Central memory CD8-positive, alpha-beta T cell (primary cell): ENCODE measurements at places on chromosomes 4 and X.

DNA sequence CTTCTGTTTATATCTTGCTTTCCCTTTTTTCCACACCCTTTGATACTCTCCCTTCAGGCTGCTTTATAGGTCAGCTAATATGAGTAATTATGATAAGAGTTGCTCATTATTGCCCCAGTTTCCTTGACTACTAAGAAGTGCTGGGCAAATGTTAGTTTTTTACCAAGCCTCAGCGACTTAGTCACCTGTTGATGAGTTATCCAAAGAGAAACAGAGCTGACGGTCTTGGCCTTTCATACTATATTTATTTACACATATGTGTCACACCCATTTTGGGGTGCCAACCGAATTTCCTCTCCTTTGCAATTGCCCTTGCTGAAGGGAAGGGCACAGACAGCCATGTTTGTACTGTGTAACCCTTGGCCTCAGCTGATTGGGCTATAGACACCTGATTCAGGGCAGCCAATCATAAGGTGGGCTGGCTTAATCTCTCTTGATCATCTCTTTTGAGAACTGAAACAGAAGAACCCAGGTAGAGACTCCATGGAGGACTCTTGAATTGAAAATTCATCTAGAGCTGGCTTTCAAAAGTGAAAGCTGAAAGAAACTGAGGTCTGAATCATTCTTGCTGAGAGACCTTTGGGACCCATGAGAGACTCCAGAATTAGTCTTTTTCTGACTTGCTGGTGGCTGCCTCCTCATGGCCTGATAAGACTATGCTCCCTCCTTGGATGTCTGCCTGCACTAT is 111.7 kb upstream of the RPS6KA3 start:
- DNase-seq: no peak

DNA sequence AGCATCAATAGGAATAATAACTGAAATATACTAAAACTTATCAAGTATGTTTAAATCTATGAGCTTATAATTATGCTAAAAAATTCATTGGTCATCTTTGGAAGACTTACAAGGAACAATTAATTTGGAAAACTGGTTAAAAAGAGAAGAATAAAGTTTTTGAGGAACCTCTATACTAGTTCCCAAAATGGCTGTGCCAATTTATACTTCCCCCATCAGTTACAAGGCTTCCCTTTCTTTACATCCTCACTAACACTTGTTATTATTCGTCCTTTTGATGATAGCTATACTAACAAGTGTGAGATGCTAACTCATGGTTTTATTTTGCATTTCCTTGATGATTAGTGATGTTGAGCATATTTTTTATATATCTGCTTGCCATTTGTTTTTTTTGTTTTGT is 17.1 kb downstream of the OGT start:
- no peak for DNase-seq

DNA sequence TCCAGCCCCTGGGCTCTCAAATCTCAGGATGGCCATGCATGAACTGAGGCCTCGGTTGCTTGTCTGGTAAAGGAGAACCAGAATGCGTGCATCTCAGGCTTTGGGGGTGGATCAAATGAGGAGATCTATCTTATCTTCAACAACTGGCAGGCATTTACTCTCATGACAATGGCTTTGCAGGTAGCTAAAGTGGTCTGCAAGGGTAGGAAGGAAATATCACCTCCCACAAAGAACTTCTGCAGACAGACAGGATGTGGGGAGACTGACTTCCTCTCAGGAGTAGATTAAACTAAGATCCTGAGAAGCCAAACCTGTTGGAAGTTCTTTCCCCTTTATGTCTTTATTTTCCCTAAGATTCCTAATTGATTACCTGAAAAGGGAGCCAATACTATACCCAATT is 7.8 kb downstream of the LDB2 start:
- DNase-seq: no peak

DNA sequence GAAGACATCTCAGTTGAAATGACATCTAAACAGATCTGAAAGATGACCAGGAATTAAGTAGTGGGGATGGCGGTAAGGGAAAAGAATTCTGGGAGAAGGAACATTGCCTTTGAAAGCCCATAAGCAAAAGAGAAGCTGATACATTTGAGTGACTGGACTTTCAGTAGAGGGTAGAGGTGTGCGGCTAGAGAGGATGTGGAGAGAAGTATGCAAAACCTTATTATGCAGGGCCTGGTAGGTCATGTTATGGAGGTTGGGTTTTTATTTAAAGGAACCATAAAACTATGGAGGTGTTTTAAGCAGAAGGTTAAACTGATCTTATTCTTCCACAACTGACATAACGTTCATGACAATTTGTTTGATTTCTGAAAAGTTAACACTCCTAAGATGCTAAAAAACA is 36.3 kb downstream of the RPS6KA3 start:
- no peak for DNase-seq

DNA sequence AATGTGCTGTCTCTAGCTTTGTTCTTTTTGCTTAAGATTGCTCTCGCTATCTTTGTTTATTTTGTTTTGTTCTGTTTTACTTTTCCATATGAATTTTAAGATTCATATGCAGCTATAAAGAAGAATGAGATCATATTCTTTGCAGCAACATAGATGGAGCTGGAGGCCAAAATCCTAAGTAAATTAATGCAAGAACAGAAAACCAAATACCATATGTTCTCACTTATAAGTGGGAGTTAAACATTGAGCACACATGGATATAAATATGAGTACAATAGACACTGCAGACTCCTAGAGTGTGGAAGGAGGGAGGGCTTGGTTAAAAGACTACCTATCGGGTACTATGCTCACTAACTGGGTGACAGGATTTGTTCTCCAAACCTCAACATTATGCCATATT is 237.8 kb downstream of the TRAM1L1 start:
- no peak for DNase-seq

DNA sequence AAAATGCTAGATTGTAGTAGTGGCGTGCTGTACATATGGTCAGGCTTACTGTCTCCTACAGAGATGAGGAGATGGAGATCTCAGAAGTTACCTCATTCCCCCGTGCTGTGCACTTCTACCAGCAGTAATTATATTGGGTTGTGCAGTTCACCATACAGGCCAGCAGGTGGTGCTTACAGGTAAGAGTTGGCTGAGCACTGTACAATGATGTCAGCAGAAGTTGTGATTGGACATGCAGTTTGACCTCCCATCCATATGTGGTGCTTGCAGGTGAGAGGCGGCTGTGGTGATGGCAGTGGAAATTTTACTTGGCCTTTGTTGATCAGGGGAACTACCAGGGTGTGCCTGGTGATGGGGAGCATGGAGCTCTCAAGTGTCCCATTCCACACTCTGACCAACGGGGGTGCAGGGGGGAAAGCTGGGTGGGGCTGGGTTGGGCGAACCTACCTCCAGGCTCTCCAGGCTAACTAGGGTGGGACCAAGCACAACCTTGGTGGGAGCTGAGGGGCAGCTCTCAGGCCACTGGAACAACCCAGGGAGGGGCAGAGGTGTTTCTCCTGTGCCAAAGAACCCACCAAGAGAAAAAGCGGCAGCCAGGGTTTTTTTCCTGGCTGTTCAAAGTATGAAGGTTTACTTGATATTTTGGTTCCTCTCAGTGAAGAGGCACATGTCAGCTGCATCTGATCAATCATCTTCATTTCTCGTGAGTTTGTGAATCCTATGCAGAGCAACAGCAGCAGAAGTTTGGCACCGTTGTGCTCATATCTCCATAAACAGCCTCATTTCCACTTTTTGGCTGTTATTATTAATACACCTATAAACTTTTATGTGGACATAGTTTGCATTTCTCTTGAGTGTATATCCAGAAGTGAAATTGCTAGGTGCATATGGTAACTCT is 73.8 kb upstream of the FREM3 start:
- DNase-seq: no peak

GRCh38 chrX:53918702-53919101 is 125.6 kb downstream of the PHF8 start:
- no peak for DNase-seq

DNA sequence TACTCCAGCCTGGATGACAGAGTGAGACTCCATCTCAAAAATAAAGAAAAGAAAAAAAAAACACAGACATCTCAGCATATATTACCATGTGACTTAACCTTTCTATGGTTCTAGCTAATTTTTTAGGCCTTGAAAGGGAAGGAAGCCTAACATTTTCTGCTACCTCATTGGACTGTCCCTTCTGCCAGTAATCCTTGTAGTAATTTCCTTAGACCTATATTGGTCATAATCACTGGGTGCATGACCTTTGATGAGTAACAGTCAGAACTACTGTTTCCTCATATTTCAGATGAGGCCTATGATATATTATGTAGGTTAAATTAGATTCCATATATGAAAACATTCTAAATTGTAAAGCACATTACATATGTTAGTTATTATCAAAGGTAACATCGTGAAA is 9.6 kb downstream of the XIAP start:
- no peak for DNase-seq

DNA sequence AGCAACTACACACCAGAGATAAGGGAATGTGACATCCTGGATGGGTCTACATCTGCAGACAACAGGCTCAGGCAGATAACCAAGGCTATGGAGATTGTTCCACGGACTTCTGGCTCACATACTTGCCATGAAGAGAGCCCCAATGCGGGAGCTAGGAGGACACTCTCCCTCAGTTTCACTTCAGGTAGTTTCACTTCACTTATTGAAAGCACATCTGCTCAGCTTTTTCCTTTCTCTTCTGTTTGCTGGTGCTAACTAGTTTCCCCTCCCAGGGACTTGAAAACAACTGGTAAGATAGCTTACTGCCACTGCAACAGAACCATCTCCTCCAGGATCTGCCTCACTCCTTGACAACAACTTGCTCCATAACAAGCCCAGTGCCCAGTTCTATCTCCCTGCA is 1.4 kb upstream of the CT47C1 start:
- DNase-seq: no peak

- DNase-seq: no peak
These were observed 37.8 kb downstream of the INTS12 start for GRCh38 chr4:105670684-105671083.

- no peak for DNase-seq
These were observed 37.8 kb upstream of the FUNDC1 start for GRCh38 chrX:44580466-44580865.

GRCh38 chr4:159422626-159423025 is 319.7 kb downstream of the RAPGEF2 start:
- no peak for DNase-seq

GRCh38 chrX:112997991-112998390 is 157.4 kb upstream of the AMOT start:
- DNase-seq: no peak

GRCh38 chr4:154067786-154068185 is 278.9 kb upstream of the SFRP2 start:
- no peak for DNase-seq

DNA sequence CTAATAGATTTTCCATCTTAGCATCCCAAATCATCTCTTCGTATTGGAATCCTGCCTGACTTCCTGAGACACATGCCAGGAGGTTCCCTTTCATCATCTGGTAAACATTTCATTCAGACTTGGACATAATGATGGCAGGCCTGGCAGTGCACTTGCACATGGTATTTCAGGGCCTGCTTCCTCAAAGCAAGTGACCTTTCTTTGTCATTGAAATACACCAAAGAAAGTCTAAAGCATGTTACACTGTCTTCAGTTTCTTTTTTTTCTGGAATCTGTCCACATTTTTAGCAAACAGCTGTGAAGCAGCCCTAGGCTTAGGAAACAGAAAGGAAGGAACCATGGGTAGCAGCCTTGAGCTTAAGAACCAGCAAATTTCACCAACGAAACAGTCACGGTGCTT is 205.9 kb upstream of the VCX start:
- no peak for DNase-seq

DNA sequence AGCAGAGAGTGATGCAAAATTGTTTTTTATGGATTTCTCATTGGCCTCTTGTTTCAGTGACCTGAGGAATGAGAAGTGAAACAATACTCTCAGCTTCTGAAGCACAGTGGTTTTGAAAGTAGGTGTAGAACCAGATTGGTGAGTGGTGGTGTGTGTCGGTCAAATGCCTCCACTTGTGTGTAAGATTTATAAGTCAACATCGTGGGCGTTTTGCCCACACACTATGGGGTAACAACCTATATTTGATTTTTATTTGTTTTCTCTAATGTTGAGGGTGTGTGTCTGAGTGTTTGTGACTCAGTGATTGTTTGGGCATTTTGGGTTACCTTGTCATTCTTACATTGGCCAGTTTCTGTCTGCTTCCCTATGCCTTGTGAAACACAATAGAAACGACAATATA is 23.3 kb downstream of the ADGRL3 start:
- DNase-seq: no peak

GRCh38 chrX:24703185-24703494 is 9.4 kb downstream of the POLA1 start:
- no peak for DNase-seq

DNA sequence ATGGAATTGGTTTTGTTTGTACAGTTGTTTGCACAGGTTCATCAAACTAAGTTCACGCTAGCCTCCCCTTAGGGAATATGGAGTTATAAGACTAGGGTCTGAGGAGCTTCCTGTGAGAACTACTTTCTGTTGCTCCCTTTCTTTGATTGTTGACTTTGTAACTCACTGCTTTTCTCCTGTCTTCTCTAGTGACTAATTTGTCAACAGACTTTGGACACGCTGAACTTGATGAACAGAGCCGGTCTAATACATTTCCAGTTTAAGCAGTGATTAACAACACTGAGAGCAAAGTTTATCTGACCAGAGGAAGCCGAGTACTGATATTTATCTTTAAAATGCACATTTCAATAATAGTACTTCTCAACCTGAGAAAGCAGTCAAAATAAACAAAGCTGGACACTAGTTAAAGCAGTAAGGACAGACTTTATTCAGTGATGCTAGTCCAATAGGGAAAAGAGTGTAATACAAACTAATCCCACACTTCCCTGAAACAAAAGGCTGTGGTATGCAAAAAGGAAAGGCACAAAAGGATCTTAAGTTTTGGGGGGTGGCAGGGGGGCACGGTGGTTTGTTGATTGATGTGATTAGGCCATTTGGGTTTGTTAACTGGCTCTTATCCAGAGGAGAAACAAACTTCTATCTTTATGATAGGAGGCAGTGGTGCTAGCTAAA is 2.7 kb upstream of the NUDT9 start:
- DNase-seq: no peak

DNA sequence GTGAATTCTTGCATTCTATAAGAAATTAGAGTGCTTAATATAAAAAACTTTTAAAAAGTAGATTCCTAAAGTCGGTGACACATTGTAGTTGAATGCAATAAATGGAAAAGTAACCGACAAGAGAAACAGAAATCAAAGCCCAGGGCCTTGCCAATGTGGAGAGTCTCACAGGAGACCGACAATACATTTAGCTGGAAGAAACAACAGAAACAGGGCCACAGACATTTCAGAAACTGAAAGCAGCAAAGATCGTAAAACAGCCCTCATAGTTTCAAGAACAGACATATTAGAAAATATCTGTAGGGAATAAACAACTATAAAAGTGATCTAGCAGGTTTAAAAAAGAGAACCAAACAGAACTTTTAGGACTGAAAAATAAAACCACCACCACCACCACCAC is 49.5 kb downstream of the STAP1 start:
- DNase-seq: no peak

- no peak for DNase-seq
These were observed 907.1 kb downstream of the FSTL5 start for GRCh38 chr4:161256716-161257115.

DNA sequence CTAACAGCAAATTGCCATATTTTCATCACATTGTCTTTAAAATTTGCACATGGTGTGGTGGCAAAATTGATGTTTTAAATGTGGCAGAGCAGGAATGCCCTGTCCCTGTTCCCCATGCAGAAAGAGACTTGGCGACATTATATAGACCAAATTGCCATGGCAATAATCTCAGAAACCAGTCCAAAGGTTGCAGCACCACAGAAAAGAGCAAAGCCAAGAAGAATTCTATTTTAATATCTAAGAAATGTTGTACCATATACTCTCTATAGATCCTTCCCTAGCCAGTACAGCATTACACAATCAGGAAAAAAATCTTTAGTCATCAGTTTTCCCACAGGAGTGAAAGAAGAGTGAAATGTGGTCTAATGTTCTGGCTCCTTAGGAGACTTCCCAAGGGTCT is 80.0 kb downstream of the UGT2B28 start:
- no peak for DNase-seq
